ENCODE measurements at places on chromosomes 7 and 10.

DNA sequence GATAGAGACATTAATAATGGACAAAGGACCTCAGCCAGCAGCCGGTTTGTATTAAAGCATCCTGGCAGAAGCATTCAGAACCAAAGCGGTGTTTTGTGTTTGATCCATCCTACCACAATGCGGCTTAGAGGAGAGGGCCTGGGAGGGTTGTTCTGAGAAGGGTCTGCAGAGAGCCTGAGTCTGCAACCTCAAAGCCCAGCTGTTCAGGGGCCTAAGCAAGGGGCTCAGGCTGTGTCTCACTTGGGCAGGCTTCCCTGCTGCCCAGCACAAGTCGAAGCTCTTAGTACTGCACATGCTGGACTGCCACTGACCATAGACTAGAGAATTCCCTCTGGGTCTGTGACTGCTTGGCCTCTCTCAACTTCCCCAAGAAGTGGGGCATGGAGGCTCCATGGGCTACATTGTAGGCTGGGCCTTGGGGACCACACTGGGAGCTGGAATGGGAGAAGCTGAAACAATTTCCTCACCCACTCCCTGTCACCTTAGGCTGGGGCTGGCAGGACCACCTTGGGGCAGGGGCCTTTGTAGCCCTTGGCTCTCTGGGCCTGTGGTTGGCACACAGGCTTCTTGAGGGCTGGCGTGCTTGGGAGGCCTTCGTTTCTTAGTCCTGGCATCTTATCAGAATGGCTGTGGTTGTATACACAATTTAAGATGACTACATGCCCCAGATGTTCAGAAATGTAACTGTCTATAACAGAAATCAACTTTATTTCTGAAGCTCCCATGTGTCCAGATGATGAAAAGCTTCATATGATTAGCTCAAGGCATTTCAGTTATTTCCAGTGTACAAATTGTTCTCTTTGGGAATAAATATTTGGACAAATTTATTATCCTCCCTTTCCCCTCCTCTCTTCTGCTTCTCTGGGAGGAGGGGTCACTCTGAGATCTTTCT is 44.5 kb downstream of the LRRC18 start:
- no peak for DNase-seq

GRCh38 chr7:44486693-44487092 is 3.8 kb downstream of the NUDCD3 start:
- DNase-seq, result no peak

DNA sequence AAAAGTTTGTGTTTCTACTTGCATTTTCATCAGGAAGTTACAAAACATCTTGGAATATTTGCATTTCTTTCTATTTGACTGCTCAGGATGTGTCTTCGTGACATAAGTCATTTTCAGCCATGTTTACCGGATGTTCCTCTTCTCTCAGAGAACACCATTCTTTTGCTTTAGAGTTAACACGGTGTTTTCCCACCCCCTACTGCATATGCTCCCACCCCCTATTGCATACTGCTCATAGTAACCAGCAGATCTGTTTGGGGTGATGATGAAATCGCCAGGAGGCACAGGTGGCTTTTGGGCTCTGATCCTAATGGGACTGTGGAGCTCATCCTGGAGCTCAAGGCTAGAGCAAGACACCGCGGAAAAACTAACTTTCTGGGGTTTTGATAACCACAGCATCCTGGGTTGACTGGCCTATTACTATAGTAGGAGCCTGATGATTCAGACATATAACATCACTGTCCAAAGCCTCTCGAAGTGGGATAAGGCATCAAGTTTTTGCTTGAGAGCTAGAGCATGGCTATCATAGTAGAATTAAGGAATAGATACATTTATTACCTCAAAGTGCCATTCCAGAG is 65.1 kb upstream of the BET1 start:
- DNase-seq, result no peak

DNA sequence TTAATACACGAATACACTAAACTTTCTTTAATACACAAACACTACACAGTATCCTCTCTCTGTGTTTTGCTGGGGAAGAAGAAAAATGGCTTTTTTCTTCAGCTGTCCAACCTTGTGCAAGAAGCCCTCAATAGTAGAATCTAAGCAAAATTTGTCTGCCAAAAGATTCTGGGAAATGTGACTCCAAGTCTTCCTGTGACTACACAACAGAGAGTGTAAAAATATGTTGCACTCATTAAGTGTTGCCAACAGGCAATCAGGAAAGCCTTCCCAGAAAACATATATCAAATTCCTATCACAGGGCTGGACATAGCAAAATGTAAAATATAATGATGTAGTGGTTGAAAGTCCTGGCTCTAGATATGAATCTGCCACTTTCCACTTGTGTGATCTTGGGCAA is 825.1 kb upstream of the ZWINT start:
- no peak for DNase-seq

DNA sequence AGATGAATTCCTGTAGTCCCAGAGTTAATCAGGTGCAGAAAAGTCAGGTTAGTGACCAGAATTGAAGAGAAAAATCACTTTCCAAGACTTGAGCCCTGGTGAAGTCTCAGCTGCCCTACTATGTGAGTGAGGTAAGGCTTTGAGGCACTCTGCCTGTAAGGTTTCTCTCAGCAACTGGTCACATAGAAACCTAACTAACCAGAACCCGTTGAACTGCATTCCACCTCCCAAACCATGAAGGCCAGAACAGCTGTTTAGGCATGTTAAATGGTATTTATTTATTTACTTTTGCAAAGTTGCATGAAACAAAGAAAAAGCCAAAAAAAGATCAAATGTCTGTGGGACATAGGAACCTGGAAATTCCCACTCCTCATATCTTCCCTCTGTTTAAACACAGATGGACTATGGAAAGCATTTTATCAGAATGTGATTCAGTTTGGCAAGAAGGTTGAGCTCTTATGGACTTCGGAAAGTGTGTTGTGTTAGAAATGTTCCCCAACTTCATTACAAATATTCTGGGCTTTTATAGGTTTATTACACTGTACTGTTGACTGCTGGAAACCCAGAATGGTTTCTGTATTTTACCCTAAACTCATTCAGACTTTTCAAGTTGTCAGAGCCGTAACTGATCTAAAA is 12.8 kb upstream of the GPR85 start:
- DNase-seq, result no peak
